Substantia nigra (tissue), 51 donors: ENCODE measurements at places on chromosomes 1 and 21.

DNA sequence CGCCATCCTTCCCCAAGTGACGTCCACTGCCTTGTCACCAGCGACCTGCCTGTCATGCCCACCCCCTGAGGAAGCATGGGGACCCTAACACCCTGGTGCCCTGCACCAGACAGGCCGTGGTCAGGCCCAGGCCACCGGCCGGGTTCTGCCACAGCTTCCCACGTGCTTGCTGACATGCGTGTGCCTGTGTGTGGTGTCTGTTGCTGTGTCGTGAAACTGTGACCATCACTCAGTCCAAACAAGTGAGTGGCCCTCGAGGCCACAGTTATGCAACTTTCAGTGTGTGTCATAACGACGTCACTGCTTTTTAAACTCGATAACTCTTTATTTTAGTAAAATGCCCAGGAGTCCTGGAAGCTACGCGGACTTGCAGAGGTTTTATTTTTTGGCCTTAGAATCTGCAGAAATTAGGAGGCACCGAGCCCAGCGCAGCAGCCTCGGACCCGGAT, 8.5 kb upstream of the CTRC start:
- DNase-seq = no peak

DNA sequence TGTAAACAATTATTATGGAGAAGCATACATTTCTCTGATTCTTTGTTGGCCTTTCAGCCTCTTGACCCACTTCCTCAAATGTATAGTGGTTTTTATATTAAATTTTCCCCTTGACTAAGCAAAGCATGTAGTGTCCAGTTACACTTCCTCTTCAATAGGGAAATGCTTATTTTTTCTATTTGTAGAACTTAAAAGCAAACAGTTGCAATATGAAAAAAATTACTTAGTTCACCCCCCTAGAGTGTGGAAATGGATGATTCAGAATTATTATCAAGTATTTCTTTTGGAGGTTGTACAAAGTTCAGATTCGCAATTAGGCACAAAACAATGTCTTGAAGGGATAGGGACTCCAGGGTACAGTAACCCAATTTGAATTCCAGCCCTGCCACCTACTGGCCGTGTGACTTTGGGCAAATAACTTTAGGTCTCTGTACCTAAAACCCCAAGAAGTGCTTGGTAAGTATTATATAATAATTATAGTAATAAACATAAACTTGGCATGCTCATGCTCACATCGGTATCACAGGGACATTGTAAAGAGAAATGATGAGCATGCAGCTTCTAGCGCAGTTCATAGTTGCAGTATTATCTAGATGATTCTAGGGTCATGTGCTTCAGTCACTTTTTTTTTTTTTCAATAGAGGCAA, 28.6 kb upstream of the IFNGR2 start:
- peak; percentile 33 for DNase-seq

GRCh38 chr1:25773441-25774125, 26.4 kb upstream of the SELENON start:
- DNase-seq = no peak

GRCh38 chr21:28112511-28112910, 880.2 kb downstream of the LTN1 start:
- no peak for DNase-seq

- DNase-seq = no peak
Measured at GRCh38 chr1:182622901-182623528, 18.8 kb upstream of the RGS16 start.

- DNase-seq = no peak
Measured at GRCh38 chr1:26706315-26706714, 10.5 kb downstream of the ARID1A start.

- DNase-seq = no peak
Measured at GRCh38 chr21:42679319-42680057, 26.1 kb downstream of the PDE9A start.

DNA sequence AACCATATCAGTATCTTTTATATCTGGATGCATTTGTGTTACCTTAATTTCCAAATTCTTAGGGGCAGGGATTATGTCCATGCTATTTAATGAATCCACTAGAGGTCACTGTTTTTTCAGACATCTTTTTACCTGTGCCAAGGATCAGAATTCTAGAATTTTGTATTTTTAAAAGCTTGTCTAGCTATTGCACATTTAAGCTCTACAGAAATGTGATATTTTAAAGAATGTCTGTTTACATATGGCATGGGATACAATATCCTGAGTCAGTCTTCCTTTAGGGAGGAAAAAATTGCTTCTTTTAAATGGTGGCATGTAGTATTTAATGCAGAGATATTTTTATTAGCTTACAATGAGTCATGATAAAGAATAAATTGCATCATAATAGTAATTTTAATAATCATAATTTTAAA, 11.3 kb downstream of the RPAP2 start:
- no peak for DNase-seq

- no peak for DNase-seq
Measured at GRCh38 chr1:161427733-161428516, 60.2 kb upstream of the CFAP126 start.

- no peak for DNase-seq
Measured at GRCh38 chr1:36440044-36440443, 10.2 kb downstream of the OSCP1 start.

DNA sequence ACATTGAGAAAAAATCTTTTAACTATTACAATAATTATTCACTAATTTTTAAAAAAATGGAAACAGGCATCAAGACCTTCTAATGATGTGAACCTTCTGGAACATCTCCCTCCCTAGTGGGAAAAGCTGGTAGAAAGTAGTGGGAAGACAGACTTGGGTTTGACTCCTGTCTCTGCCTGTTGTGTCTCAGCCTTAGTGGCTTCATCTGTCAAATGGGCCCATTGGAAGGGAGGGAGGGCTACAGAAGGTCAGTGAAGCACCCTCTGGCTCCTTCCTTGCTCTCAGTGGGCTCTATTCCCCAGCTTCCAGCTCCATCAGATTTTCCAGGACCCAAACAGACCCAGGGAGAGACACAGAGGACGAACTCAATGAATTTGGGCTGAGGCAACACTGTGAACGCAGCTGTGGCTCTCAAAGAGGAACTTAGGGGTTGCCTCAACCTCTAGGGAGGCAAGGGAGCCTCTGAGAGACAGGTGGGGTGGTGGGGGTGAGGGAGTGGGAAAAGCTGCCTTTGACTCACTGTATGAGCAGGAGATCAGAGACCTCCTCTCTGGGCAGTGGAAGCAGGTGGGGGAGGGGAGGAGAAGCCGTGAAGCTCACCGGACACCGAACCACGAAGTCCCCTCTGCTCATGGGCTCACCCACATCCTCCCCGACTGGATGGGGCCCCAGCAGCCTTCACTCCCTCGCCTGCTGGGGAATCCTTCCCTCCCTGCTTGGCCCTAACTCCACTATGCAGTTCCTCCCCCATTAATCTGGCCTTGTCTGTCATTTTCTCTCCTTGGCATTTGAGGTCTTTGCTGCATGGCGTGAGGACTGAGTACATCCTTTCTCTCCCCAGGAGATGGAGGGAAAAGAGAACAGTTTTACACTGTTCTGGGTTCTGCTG, 4.5 kb downstream of the CNR2 start:
- DNase-seq = no peak

- DNase-seq = no peak
Measured at GRCh38 chr1:65292861-65293593, 16.3 kb upstream of the DNAJC6 start.

DNA sequence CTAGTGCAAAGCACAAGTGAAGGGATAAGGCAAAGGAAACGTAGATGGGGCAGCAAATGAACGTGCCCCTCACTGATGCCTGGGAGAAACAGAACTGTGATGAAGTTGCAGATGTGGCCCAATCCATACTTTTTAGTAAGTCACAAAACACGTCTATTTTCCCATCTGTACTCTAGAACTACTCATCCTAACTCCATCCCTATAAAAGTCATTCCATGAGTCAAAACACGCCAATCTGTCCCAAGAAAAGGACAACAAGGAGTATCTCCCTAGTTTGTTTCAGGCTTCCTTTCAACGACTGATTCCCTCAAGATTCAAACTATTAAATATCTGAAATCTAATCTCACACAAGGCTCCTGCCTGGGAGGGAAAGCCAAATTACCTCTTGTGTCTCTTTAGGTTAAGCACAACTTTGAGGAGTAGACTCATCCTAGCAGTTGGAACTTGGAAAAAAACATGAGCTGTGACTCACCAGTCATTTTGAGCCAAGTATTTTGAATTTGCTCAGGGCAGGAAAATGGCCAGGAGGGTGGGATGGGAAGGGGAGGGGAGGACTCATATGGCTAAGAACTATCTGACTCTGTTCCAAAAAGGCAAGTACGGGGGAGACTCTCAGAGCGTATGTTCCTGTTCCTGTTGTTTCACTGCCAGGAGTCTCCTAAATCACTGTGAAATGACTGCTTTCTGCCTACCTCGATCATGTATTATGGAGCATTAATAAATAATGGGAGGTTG, 214.5 kb upstream of the CAMK1G start:
- DNase-seq = peak; percentile 67

DNA sequence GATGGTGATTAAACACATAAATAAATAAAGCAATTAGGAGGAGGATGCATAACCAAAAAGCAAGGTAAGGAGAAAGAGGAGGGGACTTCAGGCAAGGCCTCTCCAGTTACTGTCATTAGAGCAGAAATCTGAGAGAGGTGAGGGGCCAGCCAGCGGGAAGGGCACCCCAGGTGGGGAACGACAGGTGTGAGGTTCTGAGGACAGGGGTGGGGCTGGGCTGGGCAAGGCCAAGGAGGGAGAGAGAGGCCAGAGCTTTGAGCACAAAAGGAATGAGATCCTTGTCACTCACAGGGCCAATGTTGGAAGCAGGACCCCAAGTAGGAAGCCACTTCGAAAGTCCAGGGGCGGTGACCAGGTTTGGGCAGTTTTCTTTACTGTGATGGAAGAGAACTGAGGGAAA, 182.2 kb upstream of the RAB4A start:
- no peak for DNase-seq

GRCh38 chr1:207003210-207003609, 29.3 kb downstream of the C1orf116 start:
- DNase-seq = no peak
